ENCODE measurements at places on chromosomes 7 and 10.

DNA sequence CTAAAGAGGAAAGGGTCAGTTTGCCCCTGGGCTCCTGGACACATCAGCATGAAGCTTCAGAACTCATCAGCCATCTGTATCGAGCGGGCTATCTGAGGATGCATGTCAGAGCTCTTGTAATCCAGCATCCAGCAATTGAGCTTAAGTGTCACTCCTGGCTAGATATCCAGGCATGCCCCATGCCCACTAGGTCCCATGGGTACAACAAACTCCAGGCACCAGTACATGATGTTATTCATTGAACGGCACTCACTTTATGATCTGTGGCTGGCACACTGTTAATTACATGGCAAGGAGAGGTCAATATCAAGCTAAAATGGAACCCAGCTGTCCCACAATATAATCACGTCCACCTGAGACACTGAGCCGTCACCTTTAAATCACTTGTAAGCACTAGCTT is 274.2 kb downstream of the ELMO1 start:
- no peak for DNase-seq

- DNase-seq = no peak
Observed at GRCh38 chr7:8111282-8111960, 142.8 kb downstream of the GLCCI1 start.

DNA sequence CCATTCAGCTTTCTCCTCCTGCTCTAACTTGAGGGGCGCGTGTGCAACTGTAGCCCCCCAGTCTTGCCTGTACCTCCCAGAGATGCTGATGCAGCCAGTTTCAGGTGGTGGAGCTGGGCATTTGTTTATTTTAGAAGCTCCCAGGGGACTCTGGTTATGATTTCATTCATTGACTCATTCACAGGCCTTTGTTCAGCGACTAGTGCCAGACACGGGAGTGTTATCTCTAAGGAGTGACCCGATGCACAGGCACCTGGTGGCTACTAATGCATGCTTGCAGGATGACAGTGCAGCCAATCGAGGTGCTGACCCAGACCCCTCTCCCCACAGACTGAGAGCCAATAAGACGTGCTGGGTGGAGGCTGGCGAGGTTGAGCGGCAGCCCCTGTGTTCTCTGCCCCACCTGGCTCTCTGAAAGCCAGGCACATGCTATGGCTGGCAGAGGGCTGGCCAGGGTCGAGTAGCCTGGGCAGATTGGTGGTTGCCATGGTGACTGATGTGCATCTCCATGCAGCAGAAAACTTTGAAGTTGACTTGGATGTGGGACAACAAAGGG is 19.7 kb upstream of the SLC18A2 start:
- DNase-seq = no peak

DNA sequence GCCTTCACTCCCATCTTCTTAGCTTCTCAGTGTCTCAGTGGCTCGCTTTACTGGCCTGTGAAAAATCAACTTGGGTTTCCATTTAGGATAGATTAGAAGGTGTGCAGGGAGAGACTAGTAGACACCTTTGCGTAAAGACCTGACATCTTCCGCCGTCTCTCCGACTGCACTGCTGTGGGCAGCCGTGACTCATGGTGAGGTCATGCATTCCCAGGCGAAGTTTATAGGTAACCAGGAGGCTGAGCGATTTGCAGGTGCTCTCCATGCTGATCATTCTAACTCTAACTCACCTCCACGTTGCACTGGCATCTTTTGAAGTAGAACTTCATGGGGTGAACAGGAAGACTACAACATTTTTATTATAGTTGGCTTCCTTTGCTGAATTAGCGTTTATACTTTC is 68.0 kb upstream of the ZNF438 start:
- no peak for DNase-seq

- DNase-seq = peak; percentile 29
Observed at GRCh38 chr7:97174303-97174702, 56.8 kb downstream of the SDHAF3 start.

DNA sequence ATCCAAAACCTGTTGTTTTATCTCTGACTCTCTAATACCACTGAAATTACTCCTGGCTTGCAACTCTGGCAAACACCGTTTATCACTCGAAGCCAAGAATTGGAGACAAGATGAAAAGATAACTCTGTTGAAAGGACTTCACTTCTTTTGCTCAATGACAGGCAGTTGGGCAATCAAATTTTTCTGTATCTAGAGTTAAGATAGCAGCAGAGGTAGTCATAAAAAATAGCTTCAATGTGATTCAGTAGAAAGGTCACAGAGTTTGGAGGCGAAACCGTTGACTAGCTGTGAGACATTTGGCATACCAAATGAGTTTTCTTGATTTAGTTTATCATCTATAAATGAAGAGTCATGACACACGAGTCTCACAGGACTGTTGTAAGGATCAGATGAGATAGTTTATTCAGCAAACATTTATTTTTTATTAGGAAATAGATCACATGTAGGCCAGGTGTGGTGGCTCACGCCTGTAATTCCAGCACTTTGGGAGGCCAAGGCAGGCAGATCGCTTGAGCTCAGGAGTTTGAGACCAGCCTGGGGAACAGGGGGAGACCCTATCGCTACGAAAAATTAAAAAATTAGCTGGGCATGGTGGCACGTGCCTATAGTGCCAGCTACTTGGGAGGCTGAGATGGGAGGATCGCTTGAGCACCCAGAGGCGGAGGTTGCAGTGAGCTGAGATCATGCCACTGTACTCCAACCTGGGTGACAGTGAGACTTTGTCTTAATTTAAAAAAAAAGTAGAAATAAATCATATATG is 23.6 kb downstream of the AKR1B1 start:
- peak; percentile 43 for DNase-seq

DNA sequence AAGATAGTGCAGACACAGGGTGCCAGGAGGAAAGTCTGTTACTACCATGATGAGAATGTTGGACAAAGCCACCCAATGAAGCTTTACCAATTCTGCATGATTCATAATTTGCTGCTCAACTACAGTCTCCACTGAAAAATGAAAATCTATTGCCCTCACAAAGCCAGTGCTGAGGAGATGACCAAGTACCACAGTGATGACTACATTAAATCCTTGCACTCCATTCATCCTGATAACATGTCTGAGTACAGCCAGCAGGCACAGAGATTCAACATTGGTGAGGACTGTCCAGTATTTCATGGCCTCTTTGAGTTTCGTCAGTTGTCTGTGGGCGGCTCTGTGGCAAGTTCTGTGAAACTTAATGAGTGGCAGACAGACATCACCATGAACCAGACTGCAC is 144.0 kb downstream of the PLCE1 start:
- DNase-seq = no peak

DNA sequence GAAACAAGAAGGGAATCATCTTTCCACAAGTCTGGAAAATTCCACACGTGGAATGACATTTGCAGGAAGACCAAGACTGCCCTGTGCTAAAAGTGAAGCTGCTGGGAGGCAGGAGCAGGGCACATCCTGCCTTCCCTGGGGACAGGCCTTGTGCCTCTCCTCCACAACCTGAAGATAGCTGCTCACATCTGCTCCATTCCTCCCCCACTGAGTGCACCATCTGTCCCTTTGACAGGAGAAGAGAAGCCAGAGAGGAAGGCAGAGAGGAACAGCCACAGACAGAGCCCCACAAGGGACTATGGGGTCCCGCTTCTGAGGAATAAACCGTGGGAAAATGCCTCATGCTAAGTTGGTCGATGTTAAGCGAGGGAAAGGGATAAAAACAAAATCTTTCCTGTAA is 15.9 kb upstream of the FAM171A1 start:
- no peak for DNase-seq

- peak; percentile 47 for DNase-seq
Observed at GRCh38 chr10:73953665-73954064, 42.7 kb downstream of the PLAU start.

GRCh38 chr10:131681122-131681521 is 219.7 kb upstream of the PPP2R2D start:
- DNase-seq = no peak

GRCh38 chr10:60352105-60352504 is 37.6 kb downstream of the ANK3 start:
- no peak for DNase-seq

GRCh38 chr7:158631574-158632195 is 44.1 kb upstream of the PTPRN2 start:
- DNase-seq = no peak

GRCh38 chr7:158366346-158366745 is 221.3 kb downstream of the PTPRN2 start:
- no peak for DNase-seq

DNA sequence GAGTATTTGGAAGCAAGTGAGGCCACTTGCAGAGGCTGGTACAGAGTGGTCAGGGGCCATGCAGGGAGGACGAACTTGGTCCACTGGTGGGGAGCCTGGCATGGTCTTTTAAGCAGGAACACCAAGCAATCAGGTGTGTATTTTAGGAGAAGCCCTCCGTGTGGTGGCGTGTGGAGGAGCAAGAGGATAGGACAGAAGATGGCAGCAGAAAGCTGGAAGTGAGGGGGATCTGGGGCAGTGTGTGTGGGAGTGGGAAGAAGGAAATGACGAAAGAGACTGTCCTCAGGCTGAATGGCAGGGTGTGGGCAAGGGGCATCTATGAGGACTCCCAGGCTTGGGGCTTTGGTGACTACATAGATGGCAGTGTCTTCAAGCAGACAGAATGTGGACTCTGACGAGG is 51.2 kb downstream of the TEX36 start:
- DNase-seq = no peak

GRCh38 chr10:130254243-130254642 is 118.1 kb downstream of the GLRX3 start:
- no peak for DNase-seq

All from fibroblast of pulmonary artery (primary cell).